ENCODE measurements at places on chromosomes 5 and 9.

DNA sequence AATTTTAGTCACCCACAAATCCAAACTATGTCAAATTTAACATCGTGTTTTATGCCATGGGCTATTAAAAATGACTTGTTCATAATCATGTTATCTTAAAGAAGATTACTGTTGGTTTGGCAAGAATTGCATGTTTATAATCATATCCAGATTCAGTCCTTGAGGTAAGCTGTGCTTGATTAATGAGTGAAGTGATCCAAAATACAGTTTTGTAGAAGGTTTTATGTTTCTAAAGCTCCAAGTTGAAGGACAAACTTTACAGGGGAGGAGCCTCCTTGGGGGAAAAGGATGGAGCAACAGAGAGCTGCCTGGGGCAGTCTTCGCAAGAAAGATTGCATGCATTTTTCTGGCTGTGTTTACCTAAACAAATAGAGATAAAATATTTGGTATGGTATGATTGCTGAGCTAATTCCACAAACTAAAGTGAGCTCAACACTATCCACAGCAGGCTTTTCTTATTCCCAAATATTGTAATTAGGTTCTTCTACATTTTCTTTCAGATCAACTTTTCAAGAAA, 189.5 kb upstream of the TYRP1 start:
- DNase-seq, result no peak

- peak; percentile 96 for DNase-seq
These were observed 56.7 kb downstream of the PCDH1 start for GRCh38 chr5:141821430-141821925.

DNA sequence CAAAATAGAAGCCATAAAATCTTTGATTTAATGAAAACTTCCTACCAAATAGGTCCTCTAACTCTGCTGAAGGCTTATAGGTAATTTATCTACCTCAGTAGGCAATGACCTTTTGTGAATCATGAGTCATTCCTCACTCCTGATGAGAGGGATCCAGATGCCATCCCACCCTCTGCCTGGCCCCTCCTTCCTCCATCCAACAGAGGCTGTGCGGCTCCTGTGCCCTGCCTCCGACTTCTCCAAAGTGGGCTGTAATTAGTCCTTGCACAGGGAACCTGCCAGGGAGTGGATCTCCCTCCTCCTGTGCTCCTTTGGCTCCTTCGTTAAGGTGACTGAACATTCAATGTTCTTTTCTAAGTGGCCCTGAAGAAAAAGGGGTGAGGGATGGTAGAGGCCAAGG, 213.9 kb upstream of the TBCA start:
- no peak for DNase-seq

GRCh38 chr9:35716230-35716629, 15.8 kb downstream of the TLN1 start:
- DNase-seq, result no peak

GRCh38 chr9:136974817-136975535, 2.3 kb upstream of the PTGDS start:
- DNase-seq, result no peak

DNA sequence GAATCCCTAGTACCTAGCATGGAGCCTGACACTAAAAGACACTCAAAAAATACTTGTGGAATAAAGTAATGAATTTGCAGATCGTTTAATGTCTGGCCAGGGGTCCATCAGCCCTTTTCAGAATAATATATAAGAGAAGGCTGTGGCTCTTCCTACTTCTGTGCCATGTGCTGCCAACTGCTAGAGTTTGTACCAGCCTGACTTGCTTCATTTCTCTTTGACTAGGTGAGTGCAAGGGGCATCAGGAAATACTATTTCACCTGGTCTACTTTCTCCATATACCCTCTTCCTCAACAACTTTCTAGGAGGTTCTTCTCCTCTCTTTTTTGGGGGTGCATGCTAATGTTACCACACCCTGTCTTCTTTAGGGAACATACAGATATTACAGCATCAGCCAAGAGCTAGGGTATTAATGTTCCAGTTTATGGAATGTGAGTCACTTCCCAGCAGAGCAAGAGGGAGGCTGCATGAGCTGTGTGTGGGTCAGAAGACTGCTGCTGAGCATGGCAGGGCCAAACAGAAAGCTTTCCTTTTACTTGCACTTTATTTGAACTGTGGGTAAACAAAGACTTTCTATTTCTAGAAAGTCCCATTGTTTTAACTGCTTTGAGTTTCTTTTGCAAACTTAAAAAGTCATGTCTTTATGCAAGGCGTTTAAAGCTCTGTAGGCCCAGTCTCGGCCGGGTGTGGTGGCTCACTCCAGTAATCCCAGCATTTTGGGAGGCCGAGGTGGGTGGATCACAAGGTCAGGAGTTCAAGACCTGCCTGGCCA, 158.9 kb downstream of the ADAMTSL1 start:
- peak; percentile 91 for DNase-seq

DNA sequence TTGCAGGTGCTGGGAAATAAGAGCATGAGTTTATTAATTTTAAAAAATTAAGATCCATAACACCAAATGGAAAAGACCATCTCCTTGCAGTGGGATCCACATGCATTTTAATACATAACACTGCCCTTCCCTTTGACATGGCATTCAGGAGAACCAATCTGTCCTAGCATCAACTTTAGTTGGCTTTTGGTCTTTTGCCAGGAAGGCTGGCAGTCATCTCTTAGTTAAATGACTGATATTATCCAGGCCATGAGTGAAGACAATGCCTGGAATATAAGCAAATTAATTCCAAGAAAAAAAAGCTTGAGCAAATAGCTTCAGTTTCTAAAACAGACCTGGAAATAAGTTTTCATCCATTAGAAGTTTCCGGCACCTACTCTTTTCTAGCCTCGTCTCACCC, 55.1 kb upstream of the OTULINL start:
- no peak for DNase-seq

DNA sequence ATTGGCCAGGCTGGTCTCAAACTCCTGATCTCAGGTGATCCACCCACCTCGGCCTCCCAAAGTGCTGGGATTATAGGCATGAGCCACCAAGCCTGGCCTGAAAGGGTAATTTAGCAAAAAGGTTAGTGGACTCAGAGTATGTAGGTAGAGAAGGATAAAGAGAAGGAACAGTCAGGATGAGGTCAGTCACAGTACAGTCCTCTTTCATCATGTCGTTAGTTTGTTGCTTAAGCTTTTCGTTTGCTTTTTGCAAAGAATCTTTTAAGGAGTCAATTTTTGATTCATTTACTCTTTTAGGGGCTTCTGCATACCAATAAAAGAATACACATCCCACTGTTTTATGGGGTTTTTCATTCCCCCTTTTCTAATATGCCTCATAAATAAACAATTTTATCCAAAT, 17.8 kb upstream of the GBGT1 start:
- DNase-seq, result no peak
